Fibroblast of skin of back (primary cell): ENCODE measurements at places on chromosomes 1 and 21.

DNA sequence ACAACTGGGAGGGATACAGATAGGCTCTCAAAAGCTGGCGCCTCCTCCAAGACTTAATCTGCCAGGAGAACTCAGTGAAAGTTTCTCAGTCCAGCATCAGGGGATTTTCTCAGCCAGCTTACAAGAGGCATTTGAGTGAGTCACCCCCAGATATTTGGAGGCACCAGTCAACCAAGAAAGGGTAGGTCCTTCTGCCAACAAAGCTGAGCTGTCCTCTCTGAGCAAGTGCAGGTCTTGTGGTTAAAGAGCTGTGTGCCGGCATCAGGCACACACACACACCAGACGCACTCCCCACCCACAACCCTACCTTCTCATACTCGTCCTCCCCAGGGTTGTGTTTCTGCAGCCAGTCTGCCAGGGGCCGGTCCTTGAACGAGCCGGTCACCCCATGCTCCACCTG is 27.0 kb upstream of the PPP1R15B start:
- DNase-seq = peak; percentile 94

DNA sequence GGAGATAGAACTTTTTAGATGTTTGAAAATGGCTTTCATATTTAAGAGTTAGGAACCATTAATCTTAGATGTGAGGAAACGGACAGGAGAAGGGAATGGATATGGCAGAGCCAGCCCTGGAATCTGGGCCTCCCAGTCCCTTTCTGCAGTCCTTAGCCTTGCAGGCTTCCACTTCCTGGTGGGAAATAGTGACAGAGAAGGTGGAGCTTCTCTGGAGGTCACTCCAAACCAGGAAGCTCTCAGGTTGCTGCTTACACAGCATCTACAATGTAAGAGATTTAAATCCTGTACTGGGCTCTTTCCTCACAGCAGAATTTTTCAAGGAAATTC is 2.5 kb downstream of the S100A11 start:
- no peak for DNase-seq

GRCh38 chr1:55827350-55827749 is 612.2 kb upstream of the USP24 start:
- peak; percentile 94 for DNase-seq

DNA sequence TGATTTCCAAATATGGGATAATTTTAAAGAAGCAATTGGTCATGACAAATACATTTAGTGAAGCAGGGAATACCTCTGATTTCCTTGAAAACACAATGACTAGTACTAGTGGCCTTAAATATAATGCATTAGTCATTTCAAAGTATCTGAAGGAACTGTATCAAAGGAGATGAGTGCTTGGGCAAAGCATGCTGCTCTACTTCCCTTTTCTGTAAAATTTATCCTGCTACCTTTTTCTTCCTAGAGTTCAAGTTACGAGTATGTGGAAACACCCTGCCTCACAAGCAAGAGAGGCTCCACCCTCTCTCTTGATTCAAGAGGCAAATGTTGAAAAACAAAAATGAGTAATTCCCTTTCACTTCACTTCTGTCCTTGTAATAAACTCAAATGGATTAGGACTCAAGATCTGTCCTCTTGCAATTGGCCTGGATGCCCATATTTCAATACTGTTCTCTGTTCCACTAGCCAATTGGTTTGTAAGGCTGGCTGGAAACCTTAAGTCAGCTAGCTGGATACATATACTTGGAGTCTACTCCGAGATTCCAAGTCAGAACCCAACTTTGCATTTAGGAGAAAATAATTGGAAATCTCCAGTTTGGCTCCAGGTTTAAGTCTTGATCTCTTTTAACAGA is 92.5 kb downstream of the CDC42BPA start:
- peak; percentile 91 for DNase-seq

DNA sequence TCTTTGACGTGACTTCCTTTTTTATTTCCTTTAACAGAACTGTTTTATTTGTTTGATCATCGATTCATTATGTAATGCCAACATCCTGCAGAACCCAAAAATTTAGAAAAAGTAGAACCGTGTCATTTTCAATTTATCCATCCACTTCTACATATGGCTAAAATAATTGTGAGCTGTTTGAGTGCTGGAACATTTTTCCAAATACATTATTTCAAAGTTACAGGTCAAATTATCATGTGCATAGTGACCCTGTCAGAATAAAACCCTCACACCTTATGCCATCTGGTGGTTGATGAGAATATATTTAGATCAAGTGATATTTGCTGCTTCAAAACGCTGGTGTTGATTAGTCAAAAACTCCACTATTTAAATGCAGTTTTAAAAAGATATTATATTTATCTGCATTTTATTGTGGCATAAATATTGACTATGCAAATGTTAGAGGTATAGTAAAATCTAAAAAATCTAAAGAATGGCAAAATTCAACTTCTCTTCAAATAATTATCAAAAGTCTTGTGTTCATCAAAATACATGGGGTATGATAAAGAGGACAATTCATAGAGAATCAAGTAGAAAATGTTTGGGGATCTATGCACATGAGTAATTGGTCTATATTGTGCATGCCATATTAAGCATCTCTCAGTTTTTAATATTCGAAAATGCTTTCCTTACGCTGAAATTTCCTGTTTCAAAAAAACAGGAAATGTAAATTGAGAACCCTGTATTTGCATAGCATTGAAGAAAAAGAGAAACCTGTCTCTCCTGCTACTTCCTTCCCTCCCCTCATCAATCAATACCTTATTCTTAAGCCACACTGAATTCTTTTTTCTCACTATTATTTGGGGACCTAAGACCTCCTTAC is 39.7 kb downstream of the UBE2U start:
- DNase-seq = peak; percentile 64

- peak; percentile 86 for DNase-seq
These were observed 27.4 kb downstream of the CHML start for GRCh38 chr1:241612533-241613477.

DNA sequence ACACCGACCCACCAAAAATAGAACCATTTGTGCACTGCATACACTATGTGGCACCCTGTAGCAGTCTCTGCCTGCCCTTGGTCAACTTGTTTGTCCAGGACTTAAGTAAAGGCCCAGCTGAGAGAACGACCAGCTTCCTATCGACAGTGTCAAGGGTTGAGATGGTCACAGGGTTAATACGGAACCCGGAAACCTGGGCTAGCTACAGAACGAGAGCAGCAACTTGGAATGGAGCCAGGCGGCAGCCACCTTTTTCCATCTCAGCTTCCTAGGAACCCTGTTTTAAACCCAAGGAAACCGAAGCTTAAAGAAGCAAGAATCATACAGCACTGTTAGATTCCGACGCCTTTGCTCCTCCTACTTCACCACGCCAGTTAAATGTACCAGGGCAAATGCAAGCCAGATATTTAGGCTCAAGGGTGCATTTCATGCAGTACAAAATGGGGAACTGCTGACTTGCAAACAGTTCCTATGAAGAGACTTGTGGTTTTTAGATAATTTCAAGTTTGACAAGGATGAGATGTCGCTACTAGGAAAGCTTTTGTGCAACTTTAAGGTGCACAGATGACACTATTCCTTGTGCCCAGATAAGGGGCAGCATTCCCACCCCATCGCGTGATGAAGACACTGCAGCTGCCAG is 35.5 kb downstream of the SLC66A1 start:
- DNase-seq = no peak
